ENCODE measurements at places on chromosomes 2 and 18. TPM values are rescaled to one million over a fixed set of nuclear protein-coding genes. Genes with fewer than 3 reads are reported as not detected.

DNA sequence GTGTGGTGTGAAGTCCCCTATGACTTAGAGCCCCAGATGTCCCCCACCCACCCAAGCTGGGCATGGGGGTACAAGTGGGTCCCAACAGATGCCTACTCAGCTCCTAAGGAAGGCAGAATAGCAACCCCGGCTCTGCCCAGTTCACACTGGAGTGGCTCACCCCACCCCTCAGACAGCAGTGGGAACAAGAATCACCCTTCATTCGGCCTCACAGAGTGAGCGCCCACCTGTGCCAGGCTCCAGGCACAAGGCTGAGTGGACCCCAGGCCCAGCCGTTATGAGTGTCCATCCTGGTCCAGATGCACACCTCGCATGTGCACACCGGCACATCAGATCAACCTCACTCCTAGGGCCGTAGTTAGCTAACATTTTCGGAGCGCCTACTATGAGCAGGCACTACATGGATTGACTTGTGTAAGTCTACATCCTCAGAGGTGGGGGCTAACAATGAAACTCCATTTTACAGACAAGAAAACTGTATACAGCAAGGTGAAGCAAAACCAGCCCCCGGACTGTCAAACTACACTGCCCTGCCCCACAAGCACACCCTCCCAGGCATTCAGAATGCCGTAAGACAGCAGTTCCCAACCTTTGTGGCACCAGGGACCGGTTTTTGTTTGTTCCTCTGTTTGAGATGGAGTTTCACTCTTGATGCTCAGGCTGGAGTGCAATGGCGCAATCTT lies 2.8 kb upstream of the ASTL start:
- DNase-seq = no peak

DNA sequence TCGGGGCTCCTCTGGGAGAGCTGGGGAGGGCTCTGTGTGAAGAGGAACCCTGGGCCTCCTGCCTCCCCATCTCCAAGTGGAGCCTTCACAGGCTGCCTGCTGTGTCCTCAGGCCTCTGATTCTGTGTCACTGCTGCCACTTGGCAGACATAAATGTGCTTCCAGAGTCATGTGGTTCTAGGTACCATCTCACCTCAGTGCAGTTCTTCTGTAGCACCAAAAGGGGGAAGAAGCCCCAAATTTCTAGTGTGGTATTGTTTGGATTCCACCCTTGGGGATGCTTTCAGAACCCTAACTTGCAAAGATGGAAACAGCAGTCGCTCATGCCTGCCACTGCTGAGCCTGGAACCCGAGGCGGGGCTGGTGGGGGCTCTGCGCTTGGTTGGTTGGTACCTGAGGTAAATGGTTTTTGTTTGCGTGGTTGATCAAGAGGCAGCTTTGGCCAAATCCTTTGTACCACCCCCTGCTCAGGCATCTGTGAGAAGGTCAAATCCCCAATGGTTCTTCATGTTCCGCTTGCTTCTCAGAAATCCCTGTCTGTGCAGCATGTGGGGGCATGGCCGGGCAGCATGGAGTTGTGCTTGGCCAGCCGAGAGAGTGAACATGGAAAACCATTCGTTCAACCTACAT lies 27.5 kb downstream of the COA5 start:
- DNase-seq = peak; percentile 45

- DNase-seq = no peak
Measured at GRCh38 chr2:45287045-45287444, 277.8 kb upstream of the SIX2 start.

Gene NEU4
- total RNA-seq = 1.1 TPM

Gene DSG1
- total RNA-seq = not detected

Gene RAB27B
- 0.99 TPM for total RNA-seq

DNA sequence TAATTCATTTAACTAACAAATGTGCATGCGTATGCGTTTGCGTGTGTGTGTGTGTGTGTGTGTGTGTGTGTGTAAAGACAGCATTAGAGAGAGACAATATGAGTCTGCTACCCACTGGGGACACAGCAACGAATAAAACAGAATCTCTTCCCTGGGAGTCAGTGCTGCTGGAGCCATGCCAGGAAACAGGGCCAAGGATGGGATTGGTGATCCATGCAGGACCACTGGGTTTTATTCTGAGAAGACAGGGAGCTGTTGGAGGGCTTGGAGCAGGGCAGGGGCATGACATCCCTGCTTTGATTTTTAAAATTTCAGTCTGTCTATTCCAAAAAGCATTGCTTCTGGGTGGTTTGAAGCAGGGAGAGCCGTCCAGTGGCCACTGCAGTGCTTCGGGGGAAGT lies 62.9 kb downstream of the PDCL3 start:
- DNase-seq = no peak

GRCh38 chr18:70411307-70411706 lies 122.5 kb downstream of the SOCS6 start:
- DNase-seq = no peak

Gene NR4A2
- total RNA-seq = 0.73 TPM

- DNase-seq = no peak
Measured at GRCh38 chr18:57909620-57910019, 106.5 kb upstream of the ATP8B1 start.

Gene RPRD1A
- 76.7 TPM for total RNA-seq

DNA sequence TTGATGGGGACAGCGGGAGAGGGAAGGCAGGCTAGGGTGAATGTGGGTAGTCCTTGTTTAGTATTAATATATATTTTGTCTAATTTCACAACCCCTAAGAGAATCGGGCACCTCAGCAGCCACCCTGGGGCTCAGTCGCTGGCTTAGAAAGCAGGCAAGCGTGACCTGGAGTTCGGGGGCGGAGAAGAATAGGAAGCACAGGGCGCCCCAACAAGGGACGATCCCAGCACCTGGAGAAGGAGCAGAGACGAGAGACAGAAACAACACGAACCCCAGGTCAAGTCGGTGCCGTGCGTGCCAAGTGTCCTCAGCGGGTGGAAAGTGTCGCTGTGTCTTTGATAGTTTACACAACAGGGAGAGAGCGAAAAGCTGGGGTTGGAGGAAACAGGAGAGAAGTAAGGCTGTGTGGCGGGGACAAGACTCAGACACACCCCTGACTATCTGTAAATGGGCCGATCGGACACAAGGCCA lies 95.4 kb downstream of the NFATC1 start:
- no peak for DNase-seq

DNA sequence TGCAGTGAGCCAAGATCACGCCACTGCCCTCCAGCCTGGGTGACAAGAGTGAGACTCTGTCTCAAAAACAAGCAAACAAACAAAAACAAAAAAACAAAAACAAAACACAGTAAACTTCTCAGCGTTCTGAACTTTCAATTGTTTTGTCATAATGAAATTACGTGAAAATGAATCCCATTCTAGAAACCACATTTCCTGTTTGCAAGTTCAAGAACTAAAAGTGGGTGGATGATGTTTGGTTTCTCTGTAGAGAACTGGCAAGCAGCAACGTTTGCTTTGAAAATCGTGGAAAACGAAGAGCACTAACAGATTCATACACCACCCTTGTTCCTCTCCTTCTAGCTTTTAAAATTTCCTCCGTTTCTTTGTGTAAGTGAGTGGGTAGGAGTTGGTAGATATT lies 226.1 kb upstream of the LYPD1 start:
- no peak for DNase-seq

DNA sequence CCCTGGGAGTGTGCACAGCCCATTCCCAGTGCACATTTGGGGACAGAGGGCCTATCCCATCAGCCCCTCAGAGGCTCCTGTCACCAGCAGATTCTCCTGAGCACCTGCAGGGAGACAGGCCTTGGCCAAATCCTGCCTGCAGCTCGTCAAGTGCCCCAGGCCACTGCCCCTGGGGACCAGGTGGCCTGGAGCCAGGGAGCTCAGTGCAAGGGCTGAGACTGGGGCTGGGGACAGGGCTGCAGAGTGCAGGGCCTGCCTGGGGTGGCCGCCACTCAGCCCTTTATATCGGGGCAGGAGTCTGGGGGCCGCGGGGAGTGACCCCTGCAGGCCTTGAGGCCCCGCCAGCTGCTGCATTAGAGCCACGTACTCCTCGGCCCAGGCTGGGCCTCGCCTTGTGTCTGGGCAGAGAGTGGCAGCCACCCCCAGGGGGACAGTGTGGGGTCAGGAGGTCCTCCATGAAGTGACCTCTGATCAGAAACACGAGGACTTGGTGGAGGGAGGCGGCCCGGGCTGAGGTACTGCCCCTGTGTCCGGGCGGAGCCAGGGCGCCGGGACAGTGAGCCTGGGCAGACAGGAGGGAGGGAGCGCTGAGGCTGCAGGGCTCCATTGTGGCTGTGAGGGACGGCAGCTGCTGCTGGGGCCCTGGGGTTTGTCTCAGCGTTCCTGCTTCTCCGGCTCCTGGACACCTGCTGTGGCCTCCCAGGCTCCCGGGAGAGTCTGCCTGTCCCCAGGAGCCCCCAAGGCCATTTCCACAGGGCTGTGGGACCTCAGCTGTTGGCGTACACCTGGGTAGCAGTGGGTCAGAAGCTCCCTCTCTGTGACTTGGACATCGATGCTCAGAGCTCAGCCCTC lies 24.2 kb downstream of the GPC1 start:
- peak; percentile 48 for DNase-seq

Gene PKDCC
- total RNA-seq = 44.8 TPM

Gene NPC1
- total RNA-seq = 40.6 TPM

DNA sequence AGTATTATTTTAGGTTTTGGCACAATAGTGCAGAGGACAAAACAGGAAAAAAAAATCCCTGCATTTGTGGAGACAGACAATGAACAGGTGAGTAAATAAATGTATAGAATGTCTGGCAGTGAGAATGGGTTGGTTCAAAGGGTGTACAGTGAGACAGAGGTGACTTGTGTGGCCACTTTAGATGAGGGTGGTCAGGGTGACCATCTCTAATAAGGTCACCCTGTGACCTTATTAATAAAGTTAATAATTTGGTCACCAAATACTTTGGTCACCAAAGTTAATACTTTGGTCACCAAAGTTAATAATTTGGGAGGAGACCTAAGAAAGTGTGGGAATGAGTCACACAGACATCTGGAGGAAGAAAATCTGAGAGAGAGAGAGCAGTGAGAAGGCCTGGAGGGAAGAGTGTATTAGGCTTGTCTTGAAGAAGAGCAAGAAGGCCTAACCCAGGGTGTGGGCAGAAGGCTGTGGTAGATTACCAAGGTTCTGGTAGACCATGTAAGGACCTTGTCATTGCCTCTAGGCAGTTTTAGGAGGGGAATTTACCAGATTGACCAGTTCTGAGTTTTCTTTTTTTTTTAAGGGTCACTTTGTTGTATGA lies 1368.4 kb upstream of the CELF4 start:
- DNase-seq = no peak

- DNase-seq = peak; percentile 45
Measured at GRCh38 chr2:58073751-58074150, 27.1 kb downstream of the VRK2 start.

Gene C2orf66
- total RNA-seq = 0.20 TPM

DNA sequence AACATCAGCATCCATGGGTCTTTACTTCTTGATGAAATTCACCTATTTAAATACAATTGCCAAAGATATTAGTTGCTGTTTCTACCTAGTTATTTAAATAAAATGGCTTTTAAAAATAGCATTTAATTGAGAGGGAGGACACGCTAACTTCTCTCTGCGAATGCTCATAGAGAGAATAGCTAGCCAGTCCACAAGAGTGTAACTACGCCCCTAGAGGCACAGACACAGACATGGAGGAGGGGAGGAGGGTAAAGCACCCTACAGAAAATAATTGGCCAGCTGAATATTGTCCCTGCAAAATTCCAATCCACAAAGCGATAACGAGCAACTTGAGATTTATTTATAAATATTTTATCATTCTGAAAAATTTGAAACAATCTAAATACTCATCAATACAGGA lies 97.0 kb upstream of the PAPOLG start:
- no peak for DNase-seq

Gene MLPH
- 0.75 TPM for total RNA-seq

Gene HTR2B
- total RNA-seq = not detected

Gene CLEC4F
- not detected for total RNA-seq

DNA sequence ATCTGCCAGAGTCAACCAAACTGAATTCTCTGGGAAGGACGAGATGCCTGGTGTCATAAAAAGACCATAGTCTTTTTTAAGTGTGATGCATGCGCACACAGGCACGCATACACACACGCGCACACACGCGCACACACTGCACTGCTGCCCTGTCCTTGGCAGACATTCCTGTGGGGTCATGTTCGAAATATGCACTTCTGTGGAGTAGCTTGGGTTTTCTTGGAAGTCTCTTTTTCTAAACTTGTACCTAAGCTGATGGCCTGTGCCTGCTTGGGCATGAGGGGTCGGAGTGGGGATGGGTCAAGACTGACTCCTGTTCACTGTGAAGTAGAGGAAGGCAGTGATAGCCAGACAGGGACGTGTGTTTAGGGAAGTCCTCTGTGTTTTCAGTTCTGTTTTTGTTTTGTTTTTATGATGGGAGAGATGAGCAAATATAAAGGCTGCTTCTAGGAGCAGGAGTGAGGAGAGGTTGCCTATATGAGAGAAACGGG lies 4.0 kb upstream of the RMC1 start:
- no peak for DNase-seq

Gene AFF3
- 0.62 TPM for total RNA-seq

GRCh38 chr2:66814916-66815315 lies 380.0 kb downstream of the MEIS1 start:
- no peak for DNase-seq

GRCh38 chr2:169585673-169586072 lies 1.5 kb downstream of the PPIG start:
- DNase-seq = no peak

DNA sequence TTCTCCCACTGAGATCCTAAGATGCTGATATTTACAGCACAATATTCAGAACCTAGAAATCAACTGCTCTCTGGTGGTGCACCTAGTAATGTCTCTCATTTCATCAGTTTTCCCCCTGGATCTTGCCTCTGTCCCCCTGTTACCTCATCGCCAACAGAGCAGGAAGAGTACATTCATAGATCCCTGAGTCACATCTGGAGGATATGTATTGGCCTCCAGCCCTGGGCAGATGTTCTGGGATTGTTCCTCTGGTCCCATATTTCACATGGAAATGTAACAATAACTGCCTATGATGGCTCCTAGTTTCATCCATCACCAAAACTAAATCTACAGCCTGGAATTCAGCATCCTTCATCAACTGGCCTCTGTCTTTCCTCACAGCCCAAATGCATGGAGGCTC lies 278.8 kb upstream of the SLC14A2 start:
- DNase-seq = no peak

DNA sequence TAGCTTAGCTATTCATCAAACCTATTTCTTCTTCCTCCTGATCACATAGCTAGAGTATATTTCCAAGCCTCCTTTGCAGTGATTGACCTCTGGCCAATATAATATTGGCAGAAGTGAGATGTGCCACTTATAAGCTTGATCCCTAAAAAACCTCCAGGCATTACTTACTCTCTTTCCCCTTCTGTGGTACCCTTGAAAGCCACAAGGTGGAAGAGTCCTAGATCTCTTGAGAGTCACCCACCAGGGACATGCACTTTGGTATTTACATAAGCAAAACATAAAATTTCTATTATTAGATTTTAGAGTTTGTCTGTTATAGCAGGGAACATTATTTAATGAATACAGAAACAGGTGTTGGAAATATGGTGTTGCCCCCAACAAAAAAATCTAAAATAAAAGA lies 112.0 kb downstream of the EXOC6B start:
- DNase-seq = no peak

Gene RNF25
- total RNA-seq = 21.6 TPM

- DNase-seq = no peak
Measured at GRCh38 chr2:69529480-69529879, 92.2 kb upstream of the NFU1 start.

Gene ALK
- total RNA-seq = 0.35 TPM
